ENCODE measurements at places on chromosomes 11 and 22. TPM values are rescaled to one million over a fixed set of nuclear protein-coding genes. Genes with fewer than 3 reads are reported as not detected.

Gene TNNI2
- 103 TPM for total RNA-seq

Gene OSBP2
- 59.9 TPM for total RNA-seq

Gene OR5W2
- not detected for total RNA-seq

Gene TMEM121B
- 7.1 TPM for total RNA-seq

Gene TMX2
- total RNA-seq: 60.7 TPM

Gene FRMD8
- total RNA-seq: 35.2 TPM

Gene KLHDC7B
- 0.05 TPM for total RNA-seq

Gene GLYAT
- not detected for total RNA-seq

Gene CADM1
- 455 TPM for total RNA-seq

Gene SMC1B
- 0.11 TPM for total RNA-seq

Gene PIH1D2
- total RNA-seq: 5.9 TPM

Gene KCTD17
- total RNA-seq: 34.6 TPM

Gene CLMP
- 39.9 TPM for total RNA-seq

Gene C11orf97
- total RNA-seq: not detected

Gene GSTT2B
- 2.8 TPM for total RNA-seq

Gene NUDT8
- total RNA-seq: 3.7 TPM

Gene MTNR1B
- not detected for total RNA-seq

Gene MMP12
- not detected for total RNA-seq

Gene UPB1
- total RNA-seq: 2.5 TPM

Gene SLC22A12
- total RNA-seq: not detected

Gene BATF2
- total RNA-seq: 0.16 TPM

Gene ADAMTS8
- total RNA-seq: 6.5 TPM

Gene PKDREJ
- total RNA-seq: 0.05 TPM

Gene WNT11
- total RNA-seq: 6.9 TPM

Gene MFRP
- total RNA-seq: 5.8 TPM

Gene CRYBA4
- total RNA-seq: 3,745 TPM

Gene KDM4E
- not detected for total RNA-seq

Gene HNRNPUL2
- 27.4 TPM for total RNA-seq

Gene TMA7B
- not detected for total RNA-seq

Gene OR5D16
- not detected for total RNA-seq

Gene MS4A3
- total RNA-seq: 2.3 TPM

Gene DNAJB7
- not detected for total RNA-seq

Gene PTPN5
- total RNA-seq: 3.8 TPM

Gene SLC22A8
- total RNA-seq: 8.5 TPM

Gene OR6A2
- 0.55 TPM for total RNA-seq

Gene AP5B1
- total RNA-seq: 8.6 TPM

Gene B4GALNT4
- 71.6 TPM for total RNA-seq

Gene YPEL4
- 3.5 TPM for total RNA-seq

Gene LRRC32
- 25.8 TPM for total RNA-seq

Gene CCDC73
- total RNA-seq: not detected

Gene ACR
- total RNA-seq: not detected

Gene TMEM135
- 41.7 TPM for total RNA-seq

Gene RNF169
- 41.0 TPM for total RNA-seq

Gene PCNX3
- total RNA-seq: 19.2 TPM

Gene MAPK8IP1
- 33.6 TPM for total RNA-seq

Gene NEFH
- 1.8 TPM for total RNA-seq

Gene SEPTIN3
- total RNA-seq: 47.3 TPM

Gene INPPL1
- 68.7 TPM for total RNA-seq

Gene BTBD18
- not detected for total RNA-seq

Gene CREB3L1
- total RNA-seq: 35.6 TPM

Gene KIAA0930
- 35.2 TPM for total RNA-seq

Gene RGL4
- total RNA-seq: not detected

Gene SAA2
- 0.99 TPM for total RNA-seq

Gene FGF19
- total RNA-seq: 1.2 TPM

Gene APOL6
- 5.7 TPM for total RNA-seq

Gene SC5D
- total RNA-seq: 53.1 TPM
